ENCODE measurements at places on chromosomes 1 and 21. TPM values are rescaled to one million over a fixed set of nuclear protein-coding genes. Genes with fewer than 3 reads are reported as not detected.

GRCh38 chr1:118101515-118101844 lies 83.5 kb downstream of the SPAG17 start:
- H3K27ac ChIP-seq = no peak overlapping the region
- DNase-seq = no peak
- peaks cover 20% of the 10 kb centered on the region for H3K27me3 ChIP-seq
- no peaks in the 10 kb centered on the region for H3K36me3 ChIP-seq

- H3K27me3 ChIP-seq = peaks cover 10% of the 10 kb centered on the region
- no peaks in the 10 kb centered on the region for H3K36me3 ChIP-seq
- H3K4me1 ChIP-seq = peaks cover 27% of the 10 kb centered on the region
- H3K27ac ChIP-seq = no peak overlapping the region
Measured at GRCh38 chr1:910311-910880, 13.3 kb upstream of the SAMD11 start.

DNA sequence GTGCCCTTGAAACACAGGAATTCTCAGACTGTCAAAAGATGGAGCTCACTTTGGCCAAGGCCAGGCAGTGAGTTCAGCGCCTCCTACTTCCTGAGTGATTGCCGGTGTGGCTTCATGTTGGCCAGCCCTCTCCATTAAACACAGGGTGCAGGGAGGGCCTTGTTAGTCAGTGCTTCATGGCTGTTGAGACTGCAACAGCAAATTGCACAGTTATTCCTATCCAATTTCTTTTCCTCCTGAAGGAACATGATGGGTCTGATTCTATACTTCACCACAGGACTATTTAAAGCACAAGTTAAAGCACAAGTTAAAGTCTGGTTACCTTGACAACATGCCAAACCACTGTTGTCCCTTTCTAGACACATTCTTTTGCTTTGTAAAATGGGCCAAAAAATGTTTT lies 156.6 kb downstream of the SIPA1L2 start:
- no peak for DNase-seq
- H3K36me3 ChIP-seq = no peaks in the 10 kb centered on the region
- no peak overlapping the region for H3K27ac ChIP-seq
- no peaks in the 10 kb centered on the region for H3K27me3 ChIP-seq
- H3K4me1 ChIP-seq = peaks cover 12% of the 10 kb centered on the region

The ERRFI1 gene
- total RNA-seq = 47.8 TPM

The ZNF697 gene
- total RNA-seq = 3.6 TPM

The FUCA1 gene
- 29.0 TPM for total RNA-seq

The PCP4L1 gene
- not detected for total RNA-seq
